ENCODE measurements at places on chromosomes 7 and 10.

GRCh38 chr10:19947215-19947614 is 131.0 kb downstream of the PLXDC2 start:
- DNase-seq: no peak

DNA sequence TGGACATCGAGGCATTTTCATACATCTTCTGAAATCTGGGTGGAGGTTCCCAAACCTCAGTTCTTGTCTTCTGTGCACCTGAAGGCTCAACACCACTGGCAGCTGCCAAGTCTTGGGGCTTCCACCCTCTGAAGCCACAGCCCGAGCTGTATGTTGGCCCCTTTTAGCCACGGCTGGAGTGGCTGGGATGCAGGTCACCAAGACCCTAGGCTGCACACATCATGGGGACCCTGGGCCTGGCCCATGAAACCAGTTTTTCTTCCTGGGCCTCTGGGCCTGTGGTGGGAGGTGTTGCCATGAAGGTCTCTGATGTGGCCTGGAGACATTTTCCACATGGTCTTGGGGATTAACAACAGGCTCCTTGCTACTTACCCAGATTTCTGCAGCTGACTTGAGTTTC is 62.1 kb downstream of the INPP5A start:
- DNase-seq: no peak

GRCh38 chr7:94040254-94040653 is 36.1 kb upstream of the BET1 start:
- DNase-seq: no peak

DNA sequence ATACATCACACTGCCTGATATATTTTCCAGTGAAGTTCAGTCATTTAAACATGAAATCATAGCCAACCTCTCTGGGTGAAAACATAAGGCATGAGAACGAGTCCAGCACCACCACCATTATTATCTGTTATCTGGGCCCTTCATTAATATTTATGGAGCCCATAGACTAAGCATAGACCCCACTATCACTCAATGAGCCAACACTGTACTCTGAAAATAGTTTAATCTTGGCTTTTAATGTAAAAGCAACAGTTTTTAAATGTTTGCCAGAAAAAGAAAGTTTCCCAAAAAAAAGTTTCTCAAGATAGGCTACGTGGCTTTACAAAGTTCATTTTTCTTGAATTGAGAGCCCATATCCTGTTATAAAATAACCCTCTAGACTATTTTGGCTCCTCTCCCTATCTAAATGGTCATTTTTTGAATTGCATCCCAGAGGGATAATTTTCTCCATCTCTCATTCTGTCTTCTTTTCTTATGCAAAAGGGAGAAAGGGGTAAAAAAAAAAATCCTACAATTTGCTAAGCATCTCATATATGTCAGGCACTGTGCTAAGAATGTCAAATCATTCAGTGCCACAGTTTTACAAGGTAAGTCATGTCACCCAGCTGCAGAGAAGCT is 66.1 kb downstream of the FZD1 start:
- no peak for DNase-seq

GRCh38 chr7:54996391-54996790 is 22.4 kb upstream of the EGFR start:
- DNase-seq: no peak

GRCh38 chr10:31697271-31698180 is 231.1 kb downstream of the ARHGAP12 start:
- no peak for DNase-seq

DNA sequence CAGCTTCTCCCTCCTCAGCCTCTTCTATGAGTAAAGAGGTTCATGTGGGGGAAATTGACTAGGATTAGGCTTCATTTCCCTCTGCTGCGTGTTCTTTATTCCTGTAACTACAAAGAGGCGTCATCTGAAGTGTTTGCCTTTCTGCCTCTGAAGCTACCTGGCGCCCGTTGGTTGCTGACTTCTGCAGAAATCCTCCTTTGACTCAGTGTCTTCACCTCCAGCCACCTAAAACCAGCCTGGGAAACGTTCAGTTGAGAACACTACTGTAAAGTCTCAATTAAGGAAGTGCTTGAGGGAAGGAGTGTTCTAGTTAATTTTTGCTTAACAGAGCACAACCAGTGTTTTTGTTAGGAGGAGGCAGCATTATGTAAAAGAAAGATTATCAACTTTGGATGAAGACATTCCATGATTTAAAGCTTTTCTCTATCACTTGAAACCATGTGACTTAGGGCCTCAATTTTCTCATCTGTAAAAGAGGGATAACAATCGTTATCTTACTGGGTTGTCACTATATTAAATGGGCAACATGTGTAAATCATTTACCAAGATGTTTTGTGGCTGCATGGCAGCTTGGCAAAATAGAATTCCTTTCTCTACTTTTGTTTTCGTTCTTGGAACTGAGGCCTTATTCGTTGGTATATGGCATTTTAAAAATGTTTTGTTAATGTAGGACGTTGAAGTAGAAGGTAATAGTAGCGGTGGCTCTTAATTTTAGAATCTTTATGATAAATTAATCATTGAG is 642.9 kb downstream of the SDK1 start:
- DNase-seq: no peak

- DNase-seq: no peak
Observed at GRCh38 chr7:128687131-128687530, 15.0 kb downstream of the GARIN1A start.

- DNase-seq: peak; percentile 59
Observed at GRCh38 chr10:32957341-32958084, 517 bp downstream of the ITGB1 start.

GRCh38 chr7:1915326-1915725 is 245.2 kb downstream of the ELFN1 start:
- DNase-seq: no peak
